ENCODE measurements at places on chromosomes 11 and 22. TPM values are rescaled to one million over a fixed set of nuclear protein-coding genes. Genes with fewer than 3 reads are reported as not detected.

GRCh38 chr11:45669146-45669545 lies 3.7 kb upstream of the CHST1 start:
- no peak for DNase-seq

- DNase-seq, result no peak
Observed at GRCh38 chr11:21650961-21651360, 541.9 kb upstream of the ANO5 start.

- no peak for DNase-seq
Observed at GRCh38 chr22:39150848-39151215, 1.6 kb downstream of the CBX7 start.

GRCh38 chr11:86954269-86955110 lies 705 bp downstream of the FZD4 start:
- peak; percentile 20 for DNase-seq

VPREB1 gene
- polyA plus RNA-seq, result not detected

RFPL1 gene
- polyA plus RNA-seq, result not detected
